ENCODE measurements at places on chromosomes 16 and 17. TPM values are rescaled to one million over a fixed set of nuclear protein-coding genes. Genes with fewer than 3 reads are reported as not detected.

UMOD gene
- total RNA-seq = not detected

DNA sequence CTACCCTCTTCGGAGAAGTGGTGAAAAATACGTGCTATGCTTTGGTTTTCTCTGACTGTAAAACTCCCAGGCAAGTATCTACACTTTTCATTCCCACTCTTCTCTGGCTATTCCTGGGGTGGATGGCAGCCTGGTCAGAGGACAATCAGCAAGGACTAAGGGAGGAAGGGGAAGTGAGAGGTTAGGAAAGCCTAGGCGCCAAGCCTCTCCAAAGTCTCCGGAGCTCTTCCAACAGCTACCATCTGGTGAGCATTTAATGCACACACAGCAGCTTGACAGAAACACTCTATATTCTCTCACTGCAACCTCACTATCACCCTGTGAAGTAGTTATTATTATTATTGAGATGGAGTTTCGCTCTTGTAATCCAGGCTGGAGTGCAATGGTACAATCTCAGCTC is 65.1 kb downstream of the WSCD1 start:
- no peak for DNase-seq

DNA sequence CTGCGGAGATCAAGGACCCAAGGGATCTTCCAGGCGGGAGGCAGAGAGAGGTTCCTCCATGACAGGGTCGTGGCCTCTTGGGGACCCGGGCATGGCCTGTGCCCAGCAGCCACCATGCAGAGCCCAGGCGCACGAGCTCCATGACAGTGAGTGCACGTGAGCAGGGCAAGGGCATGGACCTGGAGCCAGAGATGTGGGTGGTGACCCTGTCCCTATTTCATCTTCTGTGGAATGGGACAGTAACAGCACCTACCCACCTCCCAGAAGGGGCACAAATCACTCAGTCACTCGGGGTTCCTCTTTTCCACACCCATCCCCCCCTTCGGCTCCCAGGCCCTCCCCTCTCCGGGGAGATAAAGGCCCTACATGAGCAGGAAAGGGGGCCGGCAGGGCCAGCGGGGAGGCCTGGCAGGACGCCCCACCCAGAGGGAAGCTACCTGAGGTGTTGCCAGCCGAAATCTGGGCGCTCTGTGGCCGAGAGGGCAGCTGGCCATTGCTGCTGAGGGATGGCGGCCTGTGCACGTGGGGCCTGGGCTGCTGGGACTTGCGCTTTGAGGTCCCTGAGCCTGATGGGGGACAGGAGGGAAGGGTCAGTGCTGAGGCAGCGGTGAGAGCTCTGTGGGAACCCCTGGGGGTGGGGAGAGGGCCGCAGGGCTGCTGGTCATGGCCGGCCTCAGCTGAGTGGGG is 10.4 kb downstream of the UBALD2 start:
- DNase-seq = no peak

GRCh38 chr17:27983853-27984252 is 58.6 kb upstream of the NLK start:
- no peak for DNase-seq

SLC12A3 gene
- total RNA-seq = not detected

DNA sequence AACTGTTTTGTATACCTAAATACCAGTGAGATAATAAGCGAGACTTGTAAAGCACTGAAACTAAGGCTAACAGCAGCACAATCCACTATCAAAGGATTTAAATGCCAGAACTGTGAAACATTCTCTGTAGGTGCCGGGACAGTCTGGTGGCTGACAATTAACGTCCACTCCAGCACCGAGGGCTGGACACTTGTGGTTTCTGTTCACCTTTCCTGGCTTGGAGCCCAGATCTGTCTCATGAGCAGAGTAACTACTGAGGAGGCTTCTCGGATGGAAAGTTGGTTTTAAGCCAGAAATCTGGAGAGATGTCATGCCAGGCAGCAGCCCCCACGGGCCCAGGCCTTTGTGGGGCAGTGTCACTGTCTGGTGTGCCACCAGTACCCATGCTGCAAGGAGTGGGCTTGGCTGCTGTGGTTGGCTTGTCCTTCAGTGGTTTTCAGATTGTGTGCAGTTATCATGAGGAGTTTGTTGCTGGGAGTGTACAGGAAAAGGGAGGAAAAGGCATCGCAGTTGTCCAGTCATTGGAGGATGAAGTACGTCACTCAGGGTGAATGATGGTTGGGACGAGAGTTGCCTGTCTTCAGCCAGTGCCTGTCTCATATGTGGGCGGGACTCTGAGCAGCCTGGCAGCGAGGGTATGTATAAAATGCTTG is 35.5 kb downstream of the UBN1 start:
- DNase-seq = no peak

DNA sequence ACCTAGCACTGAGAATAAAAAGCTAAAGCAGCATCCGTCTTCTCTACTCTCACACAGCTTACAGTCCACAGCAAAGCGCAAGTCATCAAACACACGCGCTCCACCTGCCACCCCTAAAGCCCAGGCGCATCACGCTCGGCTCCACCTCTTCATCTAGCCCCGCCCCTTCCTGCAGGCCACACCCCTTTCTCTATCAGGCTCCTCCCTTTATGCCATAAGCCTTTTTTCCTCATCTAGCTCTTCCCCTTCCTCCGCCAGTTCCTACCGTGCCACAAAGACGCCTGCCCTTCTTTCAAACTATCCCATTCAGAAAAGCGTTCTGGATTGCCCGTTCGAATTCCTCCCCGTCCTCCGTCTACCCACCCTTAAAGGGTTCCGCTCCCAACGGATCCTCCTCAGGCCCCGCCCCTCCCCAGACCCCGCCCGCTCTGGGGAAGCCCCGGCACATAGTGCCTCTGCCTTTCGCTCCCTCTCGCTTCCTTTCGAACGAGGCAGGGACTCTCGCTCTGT is 417 bp downstream of the C16orf46 start:
- peak; percentile 95 for DNase-seq

HNF1B gene
- total RNA-seq = 0.59 TPM

MOSMO gene
- total RNA-seq = 7.0 TPM

GRCh38 chr16:11312718-11313492 is 31.8 kb upstream of the PRM1 start:
- DNase-seq = peak; percentile 31

CCL7 gene
- not detected for total RNA-seq

DNA sequence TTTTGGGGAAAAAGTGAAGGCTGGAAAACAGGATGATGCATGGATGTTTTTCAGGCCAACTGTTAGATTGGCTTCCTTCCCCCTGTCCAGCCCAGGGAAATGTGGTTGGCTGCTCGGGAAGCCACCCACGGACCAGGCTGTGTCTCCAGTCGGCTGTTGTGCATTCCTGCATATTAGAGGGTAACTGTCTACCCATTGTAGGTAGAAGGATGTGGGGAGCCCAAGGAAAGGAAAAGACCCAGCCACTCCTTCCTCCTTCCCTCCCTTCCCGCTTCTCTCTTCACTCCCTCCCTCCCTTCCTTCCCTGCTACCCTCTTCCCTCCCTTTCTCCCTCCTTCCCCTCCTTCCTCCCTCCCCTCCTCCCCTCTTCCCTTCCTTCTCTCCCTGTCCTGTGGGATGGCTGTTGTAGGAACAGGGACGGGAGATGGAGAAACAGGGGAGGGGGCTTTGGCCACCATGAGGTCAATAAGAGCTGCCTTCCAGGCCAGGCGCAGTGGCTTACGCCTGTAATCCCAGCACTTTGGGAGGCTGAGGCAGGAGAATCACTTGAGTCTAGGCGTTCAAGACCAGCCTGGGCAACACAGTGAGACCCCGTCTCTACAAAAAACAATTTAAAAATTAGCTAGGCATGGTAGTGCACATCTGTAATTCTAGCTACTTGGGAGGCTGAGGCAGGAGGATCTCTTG is 16.9 kb downstream of the SYT17 start:
- no peak for DNase-seq

- peak; percentile 59 for DNase-seq
Measured at GRCh38 chr16:68275611-68276191, 11.4 kb downstream of the SLC7A6 start.
